ENCODE measurements at places on chromosomes 5 and 9.
A peak's percentile ranks its signal among the peaks of the same experiment; 100 is the strongest.

- ATAC-seq, result no peak
These were observed 371.4 kb downstream of the TLE1 start for GRCh38 chr9:81317939-81318338.

DNA sequence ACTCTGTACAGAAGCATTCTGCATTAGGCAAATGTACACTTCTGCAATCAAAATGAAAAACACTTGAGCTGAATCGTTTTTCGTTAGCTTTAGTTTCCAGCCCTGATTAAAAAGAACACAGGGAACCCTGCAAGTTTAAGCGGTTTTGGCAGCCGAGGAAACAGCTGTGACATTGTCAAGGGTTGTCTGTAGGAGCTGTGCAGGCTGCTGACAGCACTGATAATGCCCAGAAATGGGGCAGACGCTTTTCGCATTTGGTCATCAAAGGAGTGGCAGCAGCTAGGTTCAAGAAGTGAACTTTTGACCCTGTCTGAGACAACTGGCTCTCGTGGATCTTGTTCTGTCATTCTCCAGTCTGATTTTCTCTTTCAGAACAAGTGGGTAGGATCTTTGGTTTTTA lies 165.6 kb upstream of the CCDC152 start:
- no peak for ATAC-seq

- no peak for ATAC-seq
These were observed 287.2 kb downstream of the ARRDC3 start for GRCh38 chr5:91095786-91096385.

DNA sequence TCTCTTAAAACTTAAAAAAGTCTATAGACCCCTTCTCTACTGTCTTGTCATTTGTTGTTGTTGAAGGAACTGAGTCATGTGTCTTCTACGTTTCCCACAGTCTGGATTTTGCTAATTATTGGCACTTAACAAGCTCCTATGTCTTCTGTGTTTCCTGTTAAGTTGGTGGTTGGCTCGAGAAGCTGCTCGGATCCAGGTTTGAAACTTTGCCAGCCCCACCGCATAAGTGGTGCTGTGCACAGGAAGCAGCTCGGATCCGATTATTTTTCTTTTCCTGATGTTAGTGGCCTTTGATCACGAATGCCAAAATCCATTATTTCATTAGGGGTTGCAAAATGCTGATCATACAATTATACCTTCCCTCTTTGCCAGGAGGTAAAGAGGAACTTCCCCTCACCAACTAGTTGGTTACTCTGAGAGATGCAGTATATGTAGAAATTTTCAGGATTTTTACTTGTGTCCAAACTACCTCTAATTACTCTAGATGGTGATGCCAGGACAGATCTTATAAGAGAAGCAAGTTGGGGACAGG lies 186.5 kb downstream of the NSG2 start:
- ATAC-seq, result no peak

GRCh38 chr5:1003296-1003937 lies 5.2 kb upstream of the NKD2 start:
- ATAC-seq, result no peak

DNA sequence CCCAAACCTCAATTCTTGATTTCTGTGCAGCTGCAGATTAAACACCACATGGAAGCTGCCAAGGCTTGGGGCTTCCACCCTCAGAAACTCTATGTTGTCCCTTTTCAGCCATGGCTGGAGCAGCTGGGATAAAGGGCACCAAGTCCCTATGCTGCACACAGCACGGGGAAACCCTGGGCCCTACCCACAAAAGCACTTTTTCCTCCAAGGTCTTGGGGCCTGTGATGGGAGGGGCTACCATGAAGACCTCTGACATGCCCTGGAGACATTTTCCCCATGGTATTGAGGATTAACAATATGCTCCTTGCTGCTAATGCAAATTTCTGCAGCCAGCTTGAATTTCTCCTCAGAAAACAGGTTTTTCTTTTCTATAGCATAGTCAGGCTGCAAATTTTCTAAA lies 41.8 kb upstream of the CDH9 start:
- ATAC-seq, result no peak

DNA sequence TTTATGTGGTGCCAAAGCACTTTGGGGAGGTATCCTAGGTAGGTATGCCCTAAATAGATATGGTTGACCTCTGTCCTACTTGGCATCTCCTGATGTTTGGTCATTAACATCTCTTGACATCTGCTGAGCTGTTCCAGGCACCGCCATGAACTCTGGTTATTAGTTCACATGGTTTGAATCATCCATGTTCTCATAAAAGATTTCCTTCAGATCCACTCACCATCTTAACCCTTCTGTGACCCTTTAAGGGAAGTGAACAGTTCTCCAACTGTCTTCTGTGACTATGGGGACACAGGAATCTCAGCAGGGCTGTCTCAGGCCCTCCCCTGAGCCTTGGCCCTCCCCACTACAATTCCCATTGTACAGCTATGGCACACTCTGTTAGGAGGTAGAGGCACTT lies 167.7 kb downstream of the CDH6 start:
- ATAC-seq, result no peak

GRCh38 chr5:9922719-9923118 lies 292.6 kb upstream of the TAS2R1 start:
- no peak for ATAC-seq

- no peak for ATAC-seq
These were observed 23.9 kb downstream of the SRP19 start for GRCh38 chr5:112885001-112885400.

GRCh38 chr5:142095651-142096330 lies 12.8 kb upstream of the NDFIP1 start:
- ATAC-seq, result peak; percentile 80

DNA sequence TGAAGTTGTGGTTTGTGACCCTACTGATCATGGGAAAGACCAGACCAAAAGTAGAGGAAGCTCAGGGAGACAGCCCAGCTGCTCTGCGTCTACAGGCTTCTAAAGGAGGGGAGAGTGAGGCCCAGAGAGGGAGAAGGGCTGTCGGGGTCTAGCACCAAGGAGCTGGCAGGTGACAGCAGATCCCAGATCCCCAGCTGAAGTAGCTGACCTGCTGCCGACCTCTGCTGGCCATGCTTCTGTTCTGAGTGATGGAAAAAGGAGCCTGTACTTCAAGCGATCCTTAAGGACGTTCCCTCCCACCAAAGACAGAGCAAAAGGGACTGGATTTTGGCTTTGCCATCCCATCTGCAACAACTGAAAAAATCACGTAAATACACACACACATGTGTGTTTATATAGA lies 22.7 kb upstream of the QSOX2 start:
- ATAC-seq, result no peak

GRCh38 chr5:83522446-83522845 lies 50.9 kb downstream of the VCAN start:
- no peak for ATAC-seq
